ENCODE measurements at places on chromosomes 13 and 19.

DNA sequence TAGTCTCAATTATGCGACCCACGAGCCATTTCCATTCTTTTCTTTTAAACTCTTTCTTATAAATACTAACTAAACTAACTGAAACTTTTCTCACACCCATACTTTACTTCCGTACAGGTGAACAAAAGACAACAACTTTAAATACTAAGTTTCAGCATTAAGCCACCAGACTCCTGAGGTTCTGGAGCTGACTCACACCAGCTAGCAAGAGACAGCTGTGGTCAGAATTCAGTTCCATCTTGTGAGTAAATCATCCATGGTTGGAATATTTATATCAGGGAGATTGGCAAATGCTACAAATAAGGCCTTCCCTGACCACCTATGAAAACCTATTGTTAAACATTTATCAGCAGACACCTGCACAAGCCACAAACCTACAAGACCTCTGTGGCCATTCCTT lies 897.0 kb downstream of the EFNB2 start:
- no peak for DNase-seq

DNA sequence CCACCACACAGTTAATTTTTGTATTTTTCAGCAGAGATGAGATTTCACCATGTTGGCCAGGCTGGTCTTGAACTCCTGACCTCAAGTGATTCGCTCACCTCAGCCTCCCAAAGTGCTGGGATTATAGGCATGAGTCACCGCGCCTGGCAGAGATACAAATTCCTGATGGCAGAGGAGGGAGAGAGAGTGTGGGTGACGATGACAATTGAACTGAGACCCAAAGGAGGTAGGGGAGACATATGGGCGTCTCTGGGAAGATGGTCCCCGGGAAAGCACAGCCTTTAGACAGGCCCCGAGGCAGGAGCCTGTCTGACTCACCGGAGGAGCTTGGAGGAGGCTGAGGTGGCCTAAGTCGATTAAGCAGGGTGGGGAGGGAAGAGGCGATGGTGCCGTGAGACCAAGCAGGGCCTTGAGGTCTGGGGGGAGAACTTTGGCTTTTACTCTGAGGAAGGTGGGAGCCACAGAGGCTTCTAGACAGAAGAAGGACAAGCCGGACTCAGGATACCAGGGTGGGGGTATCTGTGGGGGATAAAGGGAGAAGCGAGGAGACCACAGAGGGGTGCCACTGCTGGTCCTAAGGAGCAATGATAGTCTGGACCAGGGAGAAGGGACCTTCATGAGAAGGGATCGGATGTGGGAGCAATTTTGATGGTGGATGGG lies 38.2 kb downstream of the ARRDC2 start:
- DNase-seq: no peak

DNA sequence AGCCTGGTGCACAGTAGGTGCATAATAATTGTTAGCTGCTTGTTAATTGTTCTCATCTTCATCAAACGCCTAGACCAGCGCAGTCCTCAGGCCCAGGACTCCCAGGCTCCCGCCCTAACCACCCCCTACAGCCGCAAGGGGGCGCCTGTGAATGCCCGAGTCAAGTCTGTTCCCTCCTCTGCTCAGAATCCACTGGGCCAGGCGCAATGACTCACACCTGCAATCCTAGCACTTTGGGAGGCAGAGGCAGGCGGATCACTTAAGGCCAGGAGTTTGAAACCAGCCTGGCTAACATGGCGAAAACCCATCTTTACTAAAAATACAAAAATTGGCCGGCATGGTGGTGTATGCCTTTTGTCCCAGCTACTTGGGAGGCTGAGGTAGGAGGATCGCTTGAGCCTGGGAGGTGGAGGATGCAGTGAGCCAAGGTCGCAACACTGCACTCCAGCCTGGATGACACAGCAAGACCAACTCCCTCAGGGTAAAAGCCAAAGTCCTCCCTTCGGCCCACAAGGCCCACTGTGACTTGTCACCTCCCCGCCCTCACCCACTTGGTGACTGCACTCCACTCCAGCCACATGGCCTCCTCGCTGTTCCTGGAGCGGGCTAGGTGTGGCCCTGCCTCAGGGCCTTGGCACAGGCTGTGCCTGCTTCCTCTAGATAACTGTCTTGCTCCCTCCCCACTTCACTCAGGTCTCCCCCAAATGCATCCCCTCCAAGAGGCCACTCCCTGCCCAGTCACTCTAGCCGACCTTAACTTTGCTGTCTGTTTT lies 9.1 kb downstream of the ZNF653 start:
- DNase-seq: peak; percentile 51

DNA sequence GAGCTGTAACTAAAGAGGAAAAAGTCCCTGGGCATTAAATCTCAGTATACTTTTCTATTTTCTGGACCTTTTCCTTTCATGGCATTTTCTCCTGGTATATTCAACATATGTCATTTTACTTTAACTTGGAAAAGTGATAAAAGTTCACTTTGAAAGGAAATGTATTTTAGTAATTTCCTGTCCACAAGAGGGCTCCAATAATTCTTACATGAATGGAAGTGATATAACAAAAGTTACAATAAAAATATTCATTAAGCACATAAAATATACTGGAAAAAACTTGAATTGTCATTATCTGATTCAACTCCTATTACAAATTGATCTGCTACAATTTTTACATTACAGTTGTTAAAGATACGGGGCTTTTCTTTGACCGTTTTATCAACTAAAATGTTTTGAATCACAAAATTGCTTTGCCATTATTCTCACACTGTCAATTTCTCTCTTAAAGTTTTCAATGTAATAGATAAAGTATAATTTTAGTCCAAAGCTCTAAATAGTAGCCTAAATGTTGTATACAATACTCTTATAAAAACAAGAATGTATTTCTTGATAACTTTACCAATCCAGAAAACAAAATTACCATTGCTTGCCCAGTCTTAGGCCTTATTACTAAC lies 4.9 kb downstream of the UBL3 start:
- no peak for DNase-seq

GRCh38 chr19:1069009-1069779 lies 2.2 kb downstream of the ARHGAP45 start:
- peak; percentile 58 for DNase-seq

DNA sequence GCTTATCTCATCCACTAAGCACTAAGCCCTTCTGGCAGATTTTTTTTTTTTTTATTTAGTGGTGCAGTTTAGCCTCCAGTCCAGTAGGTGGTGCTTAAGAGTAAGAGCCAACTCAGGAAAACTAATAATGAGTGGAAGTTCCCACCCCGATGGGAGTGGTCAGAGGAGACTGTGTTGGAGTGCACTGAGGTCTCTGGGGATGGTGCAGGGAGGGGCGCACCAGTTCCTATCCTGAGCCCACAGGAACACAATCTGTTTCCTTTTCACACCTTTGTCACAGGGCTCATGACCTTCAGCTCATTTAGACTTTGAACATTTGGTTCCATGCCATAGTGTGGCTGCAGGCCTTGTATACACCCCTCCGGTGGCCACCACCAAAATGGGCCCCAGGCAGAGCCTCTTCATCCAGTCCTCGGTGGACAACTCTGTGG lies 367.4 kb downstream of the SPRY2 start:
- no peak for DNase-seq

- no peak for DNase-seq
Observed at GRCh38 chr13:68927387-68928026, 1180.1 kb upstream of the ATXN8OS start.
